ENCODE measurements at places on chromosomes 4 and X.

GRCh38 chrX:135977611-135978010, 3.8 kb upstream of the MMGT1 start:
- DNase-seq: no peak

DNA sequence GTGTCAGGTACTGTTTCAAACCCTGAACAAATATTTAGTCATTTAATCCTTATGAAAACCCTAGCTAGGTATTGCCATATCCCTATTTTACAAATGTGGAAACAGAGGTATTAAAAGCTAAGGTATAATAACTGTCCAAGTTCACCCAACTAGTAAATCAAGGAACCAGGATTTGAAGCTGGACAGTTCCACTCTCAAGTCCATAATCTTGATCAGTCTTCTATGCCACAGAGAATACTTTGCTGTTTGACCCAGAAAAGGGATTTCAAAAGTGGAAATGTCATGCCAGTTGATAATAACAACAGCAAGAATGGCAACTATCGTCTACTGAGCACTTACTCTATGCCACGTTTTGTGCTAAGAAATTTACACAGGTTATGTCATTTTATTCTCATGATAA, 90.4 kb upstream of the KIT start:
- DNase-seq: no peak

- no peak for DNase-seq
Measured at GRCh38 chr4:115360431-115360830, 247.0 kb upstream of the NDST4 start.

DNA sequence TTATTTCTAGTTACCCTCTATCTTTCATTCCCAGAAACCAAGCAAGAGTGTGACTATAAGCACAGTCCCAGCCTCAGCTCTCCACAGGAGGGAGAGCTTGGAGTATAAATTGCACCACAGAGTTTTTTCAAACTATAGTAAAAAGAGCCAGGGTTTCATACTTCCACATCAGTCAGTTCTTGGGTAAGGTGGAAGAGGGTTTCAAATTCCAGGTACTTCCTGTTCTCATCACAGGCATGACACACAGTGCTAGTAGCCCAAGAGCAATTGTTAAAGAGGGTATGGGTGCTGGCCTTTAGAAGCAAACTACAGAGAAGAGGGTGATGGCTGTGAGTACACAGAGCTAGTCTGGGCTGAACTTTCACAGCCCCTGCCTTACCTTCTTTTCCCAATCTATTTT, 5.7 kb upstream of the IL1RAPL1 start:
- DNase-seq: no peak

- DNase-seq: no peak
Measured at GRCh38 chr4:185538806-185539205, 3.5 kb upstream of the PDLIM3 start.

- no peak for DNase-seq
Measured at GRCh38 chr4:93368968-93369367, 459.6 kb upstream of the ATOH1 start.

GRCh38 chr4:85489273-85489981, 14.5 kb downstream of the ARHGAP24 start:
- DNase-seq: no peak
